Activated naive CD4-positive, alpha-beta T cell treated with anti-CD3 and anti-CD28 coated beads for 36 hours (primary cell): ENCODE measurements at places on chromosomes 3 and 15. TPM values are rescaled to one million over a fixed set of nuclear protein-coding genes. Genes with fewer than 3 reads are reported as not detected.

Gene CIP2A
- total RNA-seq: 39.9 TPM

Gene FETUB
- total RNA-seq: not detected

Gene C3orf38
- 16.7 TPM for total RNA-seq

Gene MESP1
- 6.6 TPM for total RNA-seq

Gene GPR87
- not detected for total RNA-seq

Gene RPSA
- total RNA-seq: 3,309 TPM

Gene CLCN2
- 2.9 TPM for total RNA-seq

Gene CHD2
- 164 TPM for total RNA-seq
